Activated T-cell treated with anti-CD3 and anti-CD28 coated beads, Interleukin-2, amount 50 U/mL, for 72 hours (primary cell): ENCODE measurements at places on chromosomes 13 and 19. TPM values are rescaled to one million over a fixed set of nuclear protein-coding genes. Genes with fewer than 3 reads are reported as not detected.

FAM83E gene
- 8.5 TPM for total RNA-seq

GRCh38 chr13:46134961-46135522 is 30.2 kb upstream of the CPB2 start:
- DNase-seq = no peak

DNA sequence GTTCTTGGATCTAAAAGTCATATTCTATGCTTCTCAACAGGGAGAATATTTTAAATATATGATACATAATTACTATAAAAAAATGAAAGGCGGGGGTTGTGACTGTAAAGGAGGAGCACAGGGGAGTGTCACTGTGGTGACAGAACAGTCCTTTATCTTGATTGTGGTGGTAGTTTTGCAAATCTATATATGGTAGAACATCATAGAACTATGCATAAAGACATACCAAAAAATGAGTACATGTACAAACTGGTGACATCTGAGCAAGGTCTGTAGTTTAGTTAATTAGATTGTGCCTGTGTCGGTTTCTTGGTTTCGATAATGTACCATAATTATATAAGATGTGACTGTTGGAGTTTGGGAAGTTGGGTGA is 38.7 kb upstream of the GARRE1 start:
- DNase-seq = no peak

GRCh38 chr19:41939861-41940730 is 11.8 kb upstream of the ERFL start:
- DNase-seq = peak; percentile 66

RFXAP gene
- total RNA-seq = 20.2 TPM

DNA sequence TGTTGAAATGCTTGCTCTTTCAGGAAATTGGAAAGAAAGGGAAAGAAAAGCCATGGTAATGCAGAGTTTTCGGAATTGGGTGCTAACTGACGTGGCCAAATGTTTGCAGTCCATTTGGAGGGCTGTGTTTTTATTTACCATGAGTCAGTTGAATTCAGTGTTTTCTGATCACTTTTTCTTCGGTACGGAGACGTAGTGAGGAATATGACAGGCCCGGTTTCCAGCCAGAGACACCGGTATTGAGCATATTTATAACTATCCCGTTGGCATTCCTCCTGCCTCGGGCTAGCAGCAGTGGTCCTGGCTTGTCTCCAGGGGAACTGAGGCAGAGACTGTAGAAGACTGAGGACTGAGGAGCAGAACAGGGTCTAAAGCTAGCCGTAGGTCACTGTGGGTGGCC is 1.0 kb downstream of the CDC16 start:
- no peak for DNase-seq

DNA sequence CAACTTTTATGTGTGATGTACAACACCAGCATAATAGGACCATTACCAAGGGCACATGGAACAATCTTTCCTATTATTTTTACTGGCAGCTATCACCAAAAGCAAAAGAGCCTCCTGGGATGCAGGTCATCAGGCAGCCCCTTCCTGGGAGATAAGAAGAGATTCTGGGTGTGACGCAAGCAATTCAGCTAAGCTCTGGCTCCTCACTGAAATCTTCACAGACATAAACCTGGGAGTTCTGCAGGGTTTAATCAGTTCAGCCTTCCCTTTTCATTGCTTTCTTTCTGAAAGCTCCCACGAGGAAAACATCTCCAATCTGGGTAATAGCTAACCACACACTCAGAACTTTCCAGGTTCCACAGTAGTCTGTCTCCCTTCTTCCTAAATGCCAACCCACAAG is 341.1 kb downstream of the ENOX1 start:
- DNase-seq = no peak

C19orf67 gene
- total RNA-seq = not detected
